Psoas muscle (tissue), 8 donors: ENCODE measurements at places on chromosomes 16 and 17. TPM values are rescaled to one million over a fixed set of nuclear protein-coding genes. Genes with fewer than 3 reads are reported as not detected.

CRHR1 gene
- not detected for total RNA-seq

BRICD5 gene
- 5.2 TPM for total RNA-seq

CYTH1 gene
- 29.8 TPM for total RNA-seq

GRCh38 chr16:53232826-53233529, 178.2 kb downstream of the CHD9 start:
- DNase-seq: no peak

GRCh38 chr17:82153295-82153691, 55.3 kb upstream of the FASN start:
- DNase-seq: no peak

GRCh38 chr17:3750926-3751325, 27.2 kb downstream of the HASPIN start:
- DNase-seq: no peak

DNA sequence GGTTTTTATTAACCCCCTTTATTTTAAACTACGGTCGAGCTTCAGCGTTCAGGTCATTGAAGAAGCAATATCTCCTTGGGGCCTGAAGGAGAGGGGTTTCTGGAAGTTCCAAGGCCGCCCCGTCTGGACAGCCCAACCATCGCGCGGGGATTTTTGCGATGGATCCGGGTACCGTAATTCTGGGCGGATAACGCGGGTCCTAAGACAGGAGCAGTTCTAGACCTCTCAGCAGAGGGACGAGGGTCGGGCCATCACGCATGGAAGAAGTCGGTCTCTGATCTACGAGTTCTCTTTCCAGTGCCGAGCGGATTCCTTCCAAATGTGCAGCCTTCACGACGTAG, 3.6 kb downstream of the BORCS6 start:
- no peak for DNase-seq

DNA sequence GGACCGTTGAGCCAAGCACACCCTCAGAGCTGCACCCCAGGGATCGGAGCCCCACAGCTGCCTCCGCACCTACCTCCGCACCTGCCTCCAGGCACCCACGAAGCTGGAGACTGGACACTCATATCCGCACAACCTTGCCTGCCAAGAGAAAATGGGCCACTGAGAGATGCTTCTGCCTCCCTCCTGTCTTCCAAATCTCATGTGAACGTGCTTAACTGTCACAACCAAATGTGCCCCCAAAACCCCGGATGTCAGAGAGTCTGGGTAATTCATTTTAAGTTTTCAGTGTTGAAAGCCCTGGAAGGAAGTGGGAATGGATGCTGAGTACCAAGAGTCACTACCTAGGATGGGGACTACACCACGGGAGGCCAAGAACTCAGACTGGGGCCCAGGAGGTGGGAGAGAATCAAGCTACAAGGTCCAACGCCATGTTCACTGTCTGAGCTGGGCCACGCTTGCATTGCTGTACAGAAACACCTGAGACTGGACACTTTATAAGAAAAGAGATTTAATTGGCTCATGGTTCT, 49.5 kb upstream of the MEAK7 start:
- peak; percentile 8 for DNase-seq

DNA sequence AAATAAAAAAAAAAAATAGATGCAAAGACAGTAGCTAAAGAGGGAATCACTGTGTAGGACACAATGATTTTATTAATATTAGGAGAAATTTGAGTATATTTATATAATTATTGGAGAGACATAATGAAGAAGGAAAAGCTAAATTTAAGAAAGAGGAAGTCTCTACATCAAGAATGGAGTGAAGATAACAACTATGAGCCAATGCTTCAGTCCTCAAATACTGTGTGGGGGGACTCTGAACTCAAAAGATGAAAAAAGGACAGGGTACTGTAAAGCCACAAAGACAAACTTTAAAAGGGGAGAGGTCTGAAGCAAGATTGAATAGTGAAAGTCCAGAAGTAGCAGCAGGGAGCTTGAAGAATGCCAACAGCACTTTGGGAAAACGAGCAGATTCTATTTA, 44.7 kb downstream of the SKAP1 start:
- DNase-seq: no peak

CPNE7 gene
- not detected for total RNA-seq

DNA sequence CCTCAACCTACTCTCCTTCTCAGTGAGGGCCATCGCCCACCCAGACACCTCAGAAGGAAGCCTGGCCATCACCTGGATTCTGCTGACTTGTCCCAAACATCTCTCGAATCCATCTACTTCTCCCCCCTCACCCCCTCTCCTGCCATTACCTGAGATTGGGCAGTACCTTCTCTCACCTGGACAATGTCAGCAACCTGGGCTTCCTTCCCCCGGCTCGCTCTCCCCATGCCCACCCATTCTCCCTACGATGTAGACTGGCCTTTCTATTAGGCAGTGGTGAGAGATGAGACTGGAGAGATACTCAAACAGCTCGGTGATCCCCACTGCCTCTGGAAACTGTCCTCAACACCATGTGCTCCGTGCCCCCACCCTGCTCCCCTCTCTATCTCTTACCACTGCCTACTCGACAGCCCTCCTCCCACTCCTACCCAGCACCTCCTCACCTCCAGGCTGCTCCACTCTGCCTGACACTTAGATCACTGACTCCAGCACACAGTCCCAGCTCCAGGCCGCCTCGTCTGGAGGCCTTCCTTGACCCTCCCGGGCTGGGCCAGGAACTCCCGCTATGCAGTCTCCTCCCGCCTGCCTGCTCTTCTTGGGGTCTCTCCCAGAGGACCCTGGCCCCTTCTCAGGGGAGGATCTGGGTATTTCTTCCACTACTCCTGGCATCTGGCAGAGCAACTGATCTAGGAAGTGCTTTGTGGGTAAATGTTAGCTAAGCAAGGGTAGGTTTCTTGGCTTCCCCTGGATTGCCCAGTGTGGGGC, 235.8 kb upstream of the NLRP1 start:
- DNase-seq: no peak

DNA sequence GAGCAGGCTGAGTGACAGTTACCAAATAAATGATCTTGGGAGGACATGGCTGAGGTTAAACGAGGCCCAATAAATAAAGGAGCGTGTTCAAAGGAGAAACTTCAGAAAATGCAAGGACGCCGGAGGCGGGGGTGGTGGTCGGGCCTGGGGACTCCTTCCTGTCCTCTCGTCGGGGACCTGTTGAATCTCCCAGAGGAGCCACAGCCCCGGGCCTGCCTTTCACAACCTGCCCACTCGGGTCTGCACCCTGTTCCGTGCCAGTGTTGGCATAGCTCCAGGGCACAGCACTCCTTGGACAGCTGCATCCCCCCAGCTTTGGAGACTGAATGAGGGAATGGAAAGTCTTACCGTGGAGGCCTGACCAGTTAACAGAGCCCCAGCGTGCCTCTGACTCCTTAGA, 8.1 kb upstream of the TBX4 start:
- no peak for DNase-seq

PRSS33 gene
- not detected for total RNA-seq

DNA sequence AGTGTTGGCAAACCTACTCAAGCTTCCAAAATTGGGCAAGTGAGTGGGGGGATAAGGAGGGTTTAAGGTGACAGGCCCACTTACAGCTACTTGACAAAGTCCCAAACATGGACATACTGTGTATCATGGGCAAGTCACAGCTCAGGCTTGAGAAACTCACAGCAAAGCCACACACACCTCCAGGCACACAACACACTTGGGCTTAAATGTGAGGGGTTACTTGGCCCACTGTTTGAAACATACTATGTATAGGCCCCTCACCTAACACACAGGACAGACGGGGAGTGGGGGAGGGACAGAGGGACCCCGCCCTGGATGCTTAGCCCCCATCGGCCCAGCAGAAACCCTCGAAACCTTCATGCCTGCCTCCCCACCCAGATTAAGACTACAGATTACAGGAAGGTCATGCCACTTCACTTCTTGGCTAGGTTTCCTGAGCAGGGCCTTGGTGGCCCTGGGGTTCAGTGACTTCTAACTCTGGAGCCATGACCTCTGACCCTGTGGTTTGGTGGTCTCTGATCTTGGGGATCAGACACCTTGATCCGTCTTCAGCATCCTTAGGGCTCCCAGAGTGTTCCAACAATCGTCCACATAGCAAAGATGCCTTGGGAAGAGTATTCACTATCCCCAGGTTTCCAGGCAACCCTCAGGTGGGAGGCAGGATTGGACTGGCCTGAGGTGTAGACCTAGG, 2.3 kb upstream of the SAMD14 start:
- no peak for DNase-seq

HLF gene
- total RNA-seq: 3.7 TPM

PTX4 gene
- total RNA-seq: not detected

DNA sequence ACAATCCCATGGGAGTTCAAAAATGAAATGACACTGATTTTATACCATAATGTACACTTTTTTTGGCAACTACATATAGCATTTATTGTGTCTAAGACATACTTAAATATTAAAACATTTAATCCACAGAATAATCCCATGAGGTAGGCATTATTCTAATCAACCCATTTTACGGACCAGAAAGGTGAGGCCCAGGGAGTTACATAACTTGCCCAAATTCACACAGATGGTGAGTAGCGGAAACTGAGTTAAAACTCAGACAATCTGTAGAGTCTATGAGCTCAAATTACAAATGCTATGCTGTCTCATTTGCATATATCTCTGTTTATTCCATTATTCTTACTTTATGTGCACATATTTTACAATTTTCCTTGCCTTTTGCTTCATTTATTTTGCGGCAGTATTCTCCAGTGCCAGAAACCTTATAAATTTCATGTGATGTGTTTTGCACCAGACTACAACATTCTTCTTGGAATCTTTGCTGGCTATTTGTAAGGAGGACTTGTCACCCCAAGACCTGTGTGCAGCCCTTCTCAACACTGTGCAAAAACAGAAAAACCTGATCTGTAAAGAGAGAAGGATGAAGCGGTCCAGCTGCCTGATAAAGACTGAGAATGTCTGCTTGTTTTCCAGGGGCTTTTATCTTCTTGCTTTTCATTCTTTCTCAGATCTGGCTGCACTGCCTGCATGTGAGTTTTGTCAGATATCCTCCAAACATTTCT, 2.3 kb upstream of the ABCA9 start:
- DNase-seq: no peak

SLC47A1 gene
- 27.7 TPM for total RNA-seq

TMC5 gene
- not detected for total RNA-seq

- DNase-seq: no peak
These were observed 14.1 kb downstream of the DHRS7B start for GRCh38 chr17:21140911-21141310.

MYH1 gene
- 728 TPM for total RNA-seq

HELZ gene
- total RNA-seq: 30.8 TPM

GRCh38 chr17:39015546-39015935, 48.3 kb upstream of the FBXO47 start:
- no peak for DNase-seq

SPEM1 gene
- total RNA-seq: not detected

TSPOAP1 gene
- total RNA-seq: 6.6 TPM

- no peak for DNase-seq
These were observed 23.8 kb downstream of the CDK5RAP3 start for GRCh38 chr17:47994724-47995123.

DNA sequence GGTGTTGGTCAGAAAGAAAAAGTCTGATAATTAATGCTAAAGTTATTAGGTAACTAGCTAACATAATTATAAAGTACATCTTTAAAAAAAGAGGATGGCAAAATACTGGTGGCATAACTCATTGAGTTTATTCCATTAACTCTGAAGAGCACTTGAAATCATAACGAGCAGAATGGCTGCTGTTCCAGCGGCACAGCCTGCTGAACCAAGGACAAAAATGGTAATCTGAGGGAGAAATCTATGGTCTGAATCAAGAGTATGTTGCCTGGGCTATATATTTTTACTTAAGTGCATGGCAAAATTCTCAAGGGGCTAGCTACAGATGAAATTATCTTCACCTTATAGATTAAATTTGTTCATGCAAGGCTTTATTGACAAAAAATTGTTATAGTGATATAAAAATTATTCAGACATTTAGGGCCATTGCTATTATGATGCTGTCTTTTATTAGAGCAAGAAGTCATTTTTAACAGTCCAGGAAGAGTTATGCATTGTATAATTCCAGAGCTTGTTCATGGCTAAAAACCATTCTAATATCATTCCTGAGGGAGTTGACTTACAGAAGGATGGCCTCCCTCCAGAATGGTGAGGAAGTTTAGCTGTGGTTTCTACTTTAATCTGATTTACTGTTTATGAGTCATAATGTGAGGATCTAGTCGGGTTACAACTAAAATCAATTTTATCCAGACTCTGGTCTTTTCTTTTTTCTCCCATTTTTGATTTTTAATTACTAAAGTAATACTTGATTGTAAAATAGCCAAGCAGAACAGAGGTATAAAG, 41.4 kb upstream of the ANKFN1 start:
- DNase-seq: no peak

UNC13D gene
- 6.8 TPM for total RNA-seq

GRCh38 chr16:22373662-22374310, 633 bp downstream of the CDR2 start:
- DNase-seq: peak; percentile 62

GRCh38 chr16:86531191-86531545, 20.8 kb downstream of the FOXF1 start:
- DNase-seq: peak; percentile 55

DNA sequence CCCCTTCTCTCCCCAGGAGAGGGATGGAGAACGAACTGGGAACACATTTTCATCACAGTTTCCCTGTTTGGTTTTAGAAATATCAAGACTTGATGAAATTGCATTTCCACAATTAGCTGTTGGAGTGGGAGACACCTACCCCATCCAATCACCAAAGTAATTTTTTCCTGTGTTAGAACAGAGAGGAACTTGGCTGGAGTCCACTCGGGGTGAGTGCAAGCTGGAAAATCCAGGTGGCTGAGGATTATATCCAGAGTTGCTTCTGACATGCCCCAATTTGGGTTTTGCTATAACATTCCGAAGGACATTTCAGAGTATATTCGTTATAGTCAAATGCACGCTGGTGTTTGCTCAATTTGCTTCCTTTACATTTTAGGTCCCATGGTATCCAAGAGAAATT, 231.8 kb downstream of the C16orf95 start:
- DNase-seq: no peak

GAS2L2 gene
- 0.09 TPM for total RNA-seq

DNA sequence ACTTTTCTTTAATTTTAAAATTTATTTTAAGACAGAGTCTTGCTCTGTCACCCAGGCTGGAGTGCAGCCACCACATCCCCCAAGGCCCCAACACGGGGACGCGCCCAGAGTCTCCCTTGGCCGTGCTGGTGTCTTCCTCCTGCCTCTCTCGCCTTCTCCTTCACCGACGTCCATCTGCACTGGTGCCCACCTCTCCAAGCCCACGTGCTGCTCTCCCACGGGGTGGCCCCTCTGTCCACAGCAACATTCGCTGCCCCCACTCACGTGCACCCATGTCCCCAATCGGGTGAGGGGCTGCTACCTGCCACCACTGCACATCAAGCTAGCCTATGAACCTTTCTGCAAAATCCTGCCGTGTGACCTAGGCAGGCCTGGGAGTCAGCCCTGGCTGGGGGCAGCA, 3.1 kb downstream of the TMEM204 start:
- DNase-seq: no peak

TPSG1 gene
- not detected for total RNA-seq
